ENCODE measurements at places on chromosomes 3 and 15.
A peak's percentile ranks its signal among the peaks of the same experiment; 100 is the strongest.

- DNase-seq, result no peak
Measured at GRCh38 chr3:102163039-102163817, 271.6 kb upstream of the ZPLD1 start.

DNA sequence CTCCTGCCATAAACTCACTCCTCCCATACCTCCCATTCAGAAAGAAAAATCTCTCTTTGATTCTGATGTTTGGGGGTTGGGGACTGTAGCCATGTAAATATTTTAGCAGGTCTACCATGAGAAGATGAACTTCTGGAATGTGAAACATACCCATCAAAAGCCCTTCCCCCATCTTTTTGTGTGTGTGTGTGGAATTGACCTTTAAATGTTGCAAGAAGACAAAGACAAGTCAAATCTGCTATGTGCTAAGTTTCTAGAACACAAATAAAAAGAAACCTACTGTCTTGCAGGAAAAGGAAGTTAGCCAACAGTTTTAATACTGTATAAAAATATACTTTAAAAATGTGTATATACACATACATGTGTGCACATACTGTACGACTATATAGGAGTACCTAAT, 29.7 kb upstream of the USP50 start:
- DNase-seq, result no peak

- no peak for DNase-seq
Measured at GRCh38 chr3:112046599-112046998, 12.1 kb downstream of the TMPRSS7 start.

- DNase-seq, result peak; percentile 11
Measured at GRCh38 chr15:45795440-45796069, 160.7 kb downstream of the SQOR start.

GRCh38 chr15:76916369-76916768, 11.2 kb upstream of the SCAPER start:
- DNase-seq, result no peak

GRCh38 chr3:129594409-129594808, 12.1 kb downstream of the PLXND1 start:
- DNase-seq, result no peak

DNA sequence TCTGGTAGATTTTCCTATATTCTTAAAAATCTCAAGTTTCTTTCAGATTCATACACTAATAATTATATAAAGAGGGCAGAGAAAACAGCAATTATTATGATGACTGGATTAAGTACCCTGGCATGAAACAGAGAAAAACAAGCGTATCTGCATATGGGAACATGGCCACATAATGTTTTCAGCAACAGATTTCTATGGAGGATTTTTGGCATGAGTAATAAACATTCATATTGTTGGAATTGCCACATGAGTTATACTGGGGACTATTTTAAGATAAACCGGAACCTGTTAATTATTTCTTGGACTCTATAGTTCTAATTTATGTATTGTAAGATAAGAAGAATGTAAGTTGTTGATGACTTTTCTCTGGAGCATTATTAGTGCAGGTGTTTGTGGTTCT, 112.7 kb downstream of the OXSM start:
- no peak for DNase-seq

DNA sequence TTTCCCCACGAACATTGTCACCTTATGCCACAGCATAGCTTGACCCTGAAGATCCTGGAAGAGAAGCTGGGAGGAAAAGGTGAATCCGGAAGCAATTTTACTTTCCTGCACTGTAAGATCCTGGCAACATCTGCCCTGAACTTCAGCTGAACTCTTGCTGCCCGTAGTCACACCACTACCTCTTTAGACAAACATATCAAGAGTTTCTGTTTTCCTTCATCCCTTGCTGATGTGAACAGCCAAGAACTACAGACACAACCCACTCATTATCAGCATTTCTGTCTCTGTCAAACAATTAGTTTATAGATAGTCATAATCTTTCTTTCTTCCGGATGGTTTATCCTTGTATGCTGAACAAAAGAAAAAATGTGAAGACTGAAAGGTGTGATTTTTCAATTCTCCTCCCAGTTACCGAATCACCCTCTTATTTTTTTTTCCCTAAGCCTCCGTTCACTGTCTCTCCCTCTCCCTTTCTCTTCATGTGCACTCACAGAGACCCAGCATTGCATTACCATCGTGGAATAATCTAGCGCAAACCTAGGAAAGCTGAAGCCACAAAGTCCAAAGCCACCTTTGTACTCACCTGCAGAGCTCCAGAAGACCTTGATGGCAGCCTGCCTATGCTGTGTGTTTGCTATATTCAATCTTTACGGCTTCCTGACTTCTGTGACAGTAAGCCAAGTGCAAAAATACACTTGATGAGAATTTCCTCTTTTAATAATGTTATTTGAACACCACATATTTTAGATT, 229.2 kb downstream of the CDIN1 start:
- no peak for DNase-seq

Measured in globus pallidus (tissue), 1 donor.